Head of caudate nucleus (tissue), 42 donors: ENCODE measurements at places on chromosomes 11 and 22.

- DNase-seq: no peak
These were observed 17.2 kb upstream of the CD59 start for GRCh38 chr11:33753304-33753967.

GRCh38 chr22:25903294-25903693 is 161.3 kb downstream of the MYO18B start:
- no peak for DNase-seq

GRCh38 chr11:64208086-64208795 is 1.7 kb downstream of the FERMT3 start:
- DNase-seq: no peak

- DNase-seq: no peak
These were observed 97.7 kb downstream of the MUC15 start for GRCh38 chr11:26474401-26474800.

GRCh38 chr22:39073981-39074380 is 3.1 kb upstream of the APOBEC3G start:
- no peak for DNase-seq

DNA sequence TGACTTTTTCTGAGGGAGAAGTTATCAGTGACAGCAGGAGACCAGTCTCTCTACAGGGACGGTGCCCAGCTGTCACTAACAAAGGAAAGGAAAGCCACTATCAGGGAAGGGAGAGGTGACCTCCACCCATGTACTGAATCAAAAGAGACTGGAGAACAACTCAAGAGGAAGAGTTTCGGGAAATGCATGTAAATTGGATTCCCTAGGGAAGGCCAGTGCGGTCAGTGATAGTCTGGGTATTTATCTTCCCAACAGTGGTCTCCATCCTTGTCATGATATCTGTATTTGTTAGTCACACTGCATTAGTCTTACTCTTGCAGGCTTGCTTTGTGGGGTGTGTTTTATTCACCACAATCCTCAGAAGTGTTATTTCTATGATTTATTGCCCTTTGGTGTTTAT is 193.4 kb upstream of the KIRREL3 start:
- no peak for DNase-seq
